Activated CD8-positive, alpha-beta memory T cell treated with anti-CD3 and anti-CD28 coated beads for 4 hours (primary cell): ENCODE measurements at places on chromosomes 16 and 17.

DNA sequence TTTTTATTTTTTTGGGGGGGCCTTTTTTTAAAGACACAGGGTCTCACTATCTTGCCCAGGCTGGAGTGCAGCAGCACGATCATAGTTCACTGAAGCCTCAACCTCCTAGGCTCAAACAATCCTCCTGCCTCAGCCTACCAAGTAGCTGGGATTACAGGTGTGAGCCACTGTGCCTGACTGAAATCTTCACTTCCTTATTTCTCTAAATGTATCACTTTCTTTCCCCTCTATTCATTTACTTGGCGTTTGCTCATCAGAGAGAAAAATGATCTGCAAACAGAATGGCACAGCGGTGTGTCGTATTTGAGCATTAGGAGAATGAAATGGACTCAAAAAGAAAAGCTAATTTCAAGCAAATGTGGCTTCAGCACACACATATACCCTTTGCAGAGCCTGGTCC, 44.3 kb upstream of the CDH5 start:
- no peak for DNase-seq

- DNase-seq = no peak
Observed at GRCh38 chr16:56931271-56931891, 561 bp upstream of the HERPUD1 start.

DNA sequence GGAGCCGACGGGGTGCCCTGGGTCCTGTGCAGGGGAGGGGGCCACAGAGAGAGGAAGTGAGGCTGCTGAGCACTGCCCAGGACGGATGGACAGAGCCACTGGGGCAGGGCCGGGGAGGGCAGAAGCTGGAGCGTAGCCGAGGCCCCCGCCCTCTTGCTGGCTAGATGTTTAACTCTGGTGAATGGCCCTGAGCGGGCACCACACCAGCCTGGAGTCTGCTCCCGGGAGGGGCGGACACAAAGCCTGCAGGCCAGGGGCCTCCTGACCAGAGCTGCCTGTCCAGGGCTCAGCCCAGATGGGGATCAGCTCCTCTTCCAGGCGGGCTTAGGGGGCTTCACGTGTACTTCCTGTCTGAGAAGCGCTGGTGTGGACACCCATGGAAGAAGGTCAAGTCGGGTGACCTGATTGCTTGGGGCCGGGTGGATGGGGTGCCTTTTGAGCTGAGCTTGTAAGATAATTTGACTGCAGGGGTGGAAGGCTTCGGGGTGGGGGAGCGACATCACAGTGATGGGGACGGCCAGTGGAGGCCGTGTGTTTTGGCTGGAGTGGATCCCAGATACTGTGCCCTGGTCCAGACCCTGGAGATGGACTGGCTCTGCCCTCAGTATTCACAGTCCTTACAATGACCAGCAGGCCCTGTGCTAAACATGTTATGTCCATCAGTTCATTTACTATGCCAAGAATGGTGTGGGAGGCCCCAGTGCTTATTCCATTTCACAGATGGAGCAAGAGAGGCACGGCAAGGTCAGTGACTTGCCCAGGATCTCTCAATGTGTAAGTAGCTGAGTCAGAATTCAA, 33.7 kb upstream of the CIBAR2 start:
- no peak for DNase-seq

DNA sequence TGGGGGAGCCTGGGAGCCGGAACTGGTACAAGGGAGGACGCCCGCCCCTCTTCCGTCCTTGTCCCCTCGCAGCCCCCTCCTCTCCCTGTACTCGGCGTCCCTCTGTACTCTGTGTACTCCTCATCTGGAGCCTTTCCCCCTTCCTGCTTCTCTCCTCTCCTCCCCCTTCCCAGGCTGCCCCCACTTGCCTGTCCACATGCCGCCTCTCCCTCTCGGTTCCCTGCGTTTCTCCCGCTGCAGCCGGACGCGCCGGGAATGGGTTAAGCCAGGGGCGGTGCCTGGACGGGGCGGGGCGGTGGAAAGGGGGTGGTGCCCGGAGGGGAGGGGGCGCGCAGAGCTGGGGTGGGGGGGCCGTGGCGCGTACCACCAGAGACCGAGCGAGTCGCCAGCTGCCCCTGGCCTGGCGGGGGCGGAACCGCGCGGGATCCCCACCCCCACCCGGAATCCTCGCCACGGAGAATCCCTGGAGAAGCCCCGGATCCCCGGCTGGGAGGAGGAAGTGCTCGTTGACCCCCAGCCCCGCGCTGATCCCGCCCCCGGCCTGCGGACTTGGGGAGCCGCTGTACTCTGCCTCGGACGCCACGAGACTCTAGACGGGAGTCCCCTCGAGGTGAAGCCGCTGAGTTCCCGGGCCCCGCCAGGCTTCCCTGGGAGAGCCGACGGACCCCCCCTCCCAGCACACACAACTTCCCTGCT, 22.6 kb downstream of the GJD3 start:
- DNase-seq = no peak

DNA sequence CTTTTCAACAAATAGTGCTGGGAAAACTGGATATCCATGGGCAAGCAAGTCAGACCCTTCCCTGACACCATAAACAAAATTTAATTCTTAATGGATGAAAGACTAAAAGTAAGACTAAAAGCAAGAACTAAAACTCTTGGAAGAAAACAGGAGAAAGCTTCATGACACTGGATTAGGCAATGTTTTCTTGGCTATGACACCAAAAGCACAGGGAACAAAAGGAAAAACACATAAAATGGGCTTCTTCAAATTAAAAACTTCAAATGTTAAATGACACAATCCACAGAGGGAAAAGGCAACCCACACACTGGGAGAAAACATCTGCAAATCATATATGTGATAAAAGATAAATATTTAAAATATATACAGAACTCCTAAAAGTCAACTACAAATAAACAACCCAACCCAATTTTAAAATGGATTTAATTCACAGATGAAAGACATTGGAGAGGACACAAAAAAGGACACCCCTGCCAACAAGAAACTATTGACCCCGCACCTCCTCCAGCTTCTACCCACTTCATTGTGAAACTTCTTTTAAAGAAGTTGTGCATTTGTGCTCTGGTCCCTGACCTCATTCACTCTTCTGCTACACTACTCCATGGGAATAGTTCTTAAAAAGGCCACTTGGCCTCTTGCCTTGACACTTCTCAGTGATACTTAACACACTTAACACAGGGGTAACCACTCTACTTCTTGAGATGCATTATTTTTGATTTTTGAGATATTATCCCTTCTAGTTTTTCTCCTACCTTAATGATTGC, 80.3 kb downstream of the TRIM37 start:
- DNase-seq = no peak

DNA sequence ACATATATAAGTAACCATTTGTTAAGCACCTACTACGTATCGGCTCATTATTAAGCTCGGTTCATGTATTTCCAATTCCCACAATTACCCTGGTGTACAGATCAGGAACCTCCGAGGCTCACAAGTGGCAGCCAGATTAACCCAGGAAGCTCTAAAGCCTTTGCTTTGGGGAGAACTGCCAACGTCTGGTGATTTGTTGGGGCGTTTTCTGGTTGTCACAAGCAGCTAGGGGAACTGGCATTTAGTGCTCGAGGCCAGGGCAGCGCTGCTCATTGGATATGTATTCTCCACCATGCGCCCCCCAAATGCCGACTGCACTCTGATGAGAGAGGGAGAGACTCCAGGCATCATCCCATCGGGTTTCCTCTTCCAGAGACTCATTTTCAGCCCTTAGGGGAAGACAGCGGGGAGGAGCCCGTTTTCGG, 541 bp downstream of the ZNF18 start:
- peak; percentile 13 for DNase-seq

DNA sequence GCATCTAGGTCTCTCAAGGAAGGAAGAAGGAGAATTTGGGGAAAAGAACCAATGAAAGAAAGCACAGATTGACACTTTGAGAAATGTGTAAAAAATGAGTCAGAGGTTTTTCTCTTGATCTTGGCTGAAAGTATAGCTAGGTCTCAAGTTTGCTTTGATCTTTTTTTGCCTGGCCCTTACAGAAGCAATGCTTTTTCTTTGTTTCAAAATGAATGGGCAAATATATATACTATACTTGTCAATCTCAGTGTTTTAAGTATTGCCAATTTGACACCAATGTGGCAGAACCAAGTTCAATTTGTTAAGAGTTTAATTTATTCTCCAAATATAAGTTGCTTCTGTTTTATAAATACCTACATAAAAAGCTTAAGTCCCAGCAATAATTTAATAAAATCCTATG, 119.6 kb downstream of the PPM1E start:
- DNase-seq = no peak

- no peak for DNase-seq
Observed at GRCh38 chr17:50774225-50774803, 7.0 kb upstream of the ANKRD40CL start.

- peak; percentile 57 for DNase-seq
Observed at GRCh38 chr17:81291662-81292061, 3.4 kb downstream of the SLC38A10 start.

DNA sequence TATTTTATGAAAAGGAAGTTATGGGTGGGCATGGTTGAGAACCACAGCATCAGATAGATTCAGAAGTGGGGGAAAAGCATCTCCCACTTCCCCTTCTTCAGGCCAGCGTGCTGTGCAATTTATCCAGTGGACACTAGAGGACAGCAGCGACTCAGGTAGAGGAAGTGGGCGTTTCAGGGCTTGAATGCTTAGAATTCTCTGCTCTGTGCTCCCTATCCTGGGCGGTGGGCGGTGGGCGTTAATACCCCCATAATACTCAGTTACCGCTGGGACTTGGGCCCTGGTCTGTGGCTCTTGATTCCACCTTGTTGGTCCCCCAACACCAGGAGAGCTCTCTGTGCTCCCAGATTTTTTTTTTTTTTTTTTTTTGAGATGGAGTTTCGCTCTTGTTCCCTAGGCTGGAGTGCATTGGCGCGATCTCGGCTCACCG, 3.7 kb upstream of the LYZL6 start:
- peak; percentile 25 for DNase-seq

GRCh38 chr17:70158180-70158579, 11.2 kb upstream of the KCNJ2 start:
- DNase-seq = no peak

- DNase-seq = peak; percentile 85
Observed at GRCh38 chr17:59619298-59620063, at the start of gene CLTC. Gene CLTC (plus strand): TSS chr17:59619895. CDS start chr17:59620132, 237 bp downstream.

DNA sequence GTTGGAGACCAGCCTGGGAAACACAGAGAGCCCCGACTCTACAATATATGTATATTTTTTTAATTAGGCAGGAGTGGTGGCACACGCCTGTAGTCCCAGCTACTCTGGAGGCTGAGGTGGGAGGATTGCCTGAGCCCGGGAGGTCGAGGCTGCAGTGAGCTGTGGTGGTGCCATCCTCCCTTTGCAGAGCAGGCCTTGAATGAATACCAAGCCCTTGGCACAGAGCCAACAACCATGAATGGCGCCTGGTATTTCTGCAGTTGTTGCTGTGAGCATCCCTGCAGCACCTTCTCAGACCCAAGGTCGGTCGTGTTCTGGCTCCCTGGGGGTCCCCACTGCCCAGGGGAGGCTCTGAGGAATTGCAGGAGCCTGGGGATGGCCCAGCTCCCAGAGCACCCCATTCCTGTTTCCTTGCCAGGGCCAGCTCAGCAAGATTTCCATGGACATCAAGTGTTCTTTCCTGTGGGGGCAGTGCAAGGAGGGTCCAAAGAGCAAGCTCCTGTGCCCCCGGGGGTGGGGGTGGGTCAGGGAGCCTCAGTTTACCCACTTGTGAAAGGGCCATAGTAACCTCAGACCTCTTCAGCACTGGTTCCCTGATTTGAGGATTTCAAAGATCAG, 25.6 kb upstream of the RMI2 start:
- DNase-seq = no peak

DNA sequence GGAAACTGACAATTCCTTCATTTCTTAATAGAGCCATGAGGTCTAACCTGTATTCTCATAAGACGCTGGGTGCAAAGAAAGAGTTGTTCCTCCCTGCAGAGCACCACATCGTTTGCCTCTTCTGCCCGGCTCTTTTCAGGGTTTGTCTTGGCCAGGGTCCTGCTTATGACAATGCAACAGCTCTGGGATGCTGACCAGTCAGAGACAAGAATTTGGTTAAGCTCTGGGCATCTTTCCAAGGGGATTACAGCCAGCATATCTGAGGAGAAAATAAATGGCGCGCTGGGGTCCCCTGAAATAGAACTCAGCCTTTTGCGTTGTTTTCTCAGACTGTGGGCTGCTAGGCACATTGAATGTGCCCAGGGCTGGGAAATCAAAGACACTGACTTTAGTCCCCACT, 128.6 kb downstream of the SHISA6 start:
- no peak for DNase-seq

DNA sequence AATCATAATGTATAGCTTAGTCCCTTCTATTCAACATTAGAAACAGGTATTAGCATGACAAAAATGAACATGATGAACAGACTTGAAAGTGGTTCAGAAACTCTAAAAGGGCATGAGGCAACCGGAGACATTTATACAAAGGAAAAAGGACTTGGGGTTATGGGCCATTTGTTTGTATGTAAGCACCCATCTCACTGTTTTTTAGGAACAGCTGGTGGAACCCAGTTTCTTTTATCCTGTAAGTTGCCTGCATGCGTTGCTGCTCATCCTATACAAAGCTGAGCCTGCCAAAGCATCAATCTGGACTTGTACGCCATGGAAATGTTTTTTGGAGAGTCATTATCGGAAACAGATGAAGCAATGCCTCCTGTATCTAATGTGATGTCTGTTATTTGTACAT, 72.3 kb upstream of the NACA2 start:
- no peak for DNase-seq

GRCh38 chr16:71537643-71538042, 11.4 kb downstream of the CHST4 start:
- DNase-seq = no peak

GRCh38 chr16:1441391-1441829, 2.9 kb downstream of the CCDC154 start:
- no peak for DNase-seq

- peak; percentile 56 for DNase-seq
Observed at GRCh38 chr17:28599311-28600184, 723 bp upstream of the SPAG5 start.

DNA sequence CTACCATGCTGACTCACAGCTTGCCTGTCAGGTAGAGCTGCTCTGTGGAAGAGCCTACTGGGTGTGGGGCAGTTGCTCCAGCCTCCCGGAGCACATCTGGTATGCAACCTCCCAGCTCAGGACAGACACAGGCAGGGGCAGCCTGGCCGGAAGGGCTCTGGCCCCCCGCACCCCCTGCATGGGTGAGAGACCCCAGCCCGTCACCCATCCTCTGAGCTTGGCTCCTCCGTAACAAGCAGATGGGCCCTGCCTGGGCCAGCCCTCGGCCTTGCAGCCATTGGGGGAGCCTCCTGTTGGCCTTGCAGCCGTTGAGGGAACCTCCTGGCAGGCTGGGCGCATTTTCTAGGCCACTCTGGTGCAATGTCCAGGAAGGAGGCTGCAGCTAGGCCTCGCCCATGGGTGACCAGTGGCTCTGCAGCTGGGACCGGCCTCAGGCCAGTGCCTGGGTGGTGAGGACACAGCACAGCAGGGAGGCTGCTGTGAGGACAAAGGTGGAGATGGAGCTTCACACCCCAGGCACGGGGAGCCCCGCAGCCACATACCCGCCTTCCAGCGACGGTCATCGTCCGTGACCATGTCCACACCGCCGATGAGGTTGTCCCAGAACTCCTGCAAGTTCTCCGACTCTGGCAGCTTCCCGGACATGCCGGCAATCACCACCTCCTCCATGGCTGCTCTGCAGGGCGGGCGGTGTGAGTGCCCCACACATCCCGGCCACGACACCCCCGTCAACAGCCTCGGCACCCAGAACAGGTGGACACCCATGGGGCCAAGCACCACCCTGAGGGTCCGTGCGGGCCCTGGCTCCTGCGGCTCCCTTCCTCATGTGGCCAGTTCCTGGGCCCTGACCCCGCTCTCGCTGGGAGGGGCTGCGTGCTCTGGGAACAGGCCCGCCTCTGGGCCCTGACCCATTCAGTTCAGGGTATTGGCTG, 2.0 kb downstream of the FASN start:
- no peak for DNase-seq
